ENCODE measurements at places on chromosomes 1 and 21. TPM values are rescaled to one million over a fixed set of nuclear protein-coding genes. Genes with fewer than 3 reads are reported as not detected.
A peak's percentile ranks its signal among the peaks of the same experiment; 100 is the strongest.

- H3K36me3 ChIP-seq, result no peaks in the 10 kb centered on the region
- no peak overlapping the region for H3K4me3 ChIP-seq
- DNase-seq, result no peak
- no peaks in the 10 kb centered on the region for H3K27me3 ChIP-seq
- no peaks in the 10 kb centered on the region for H3K4me1 ChIP-seq
- H3K27ac ChIP-seq, result no peak overlapping the region
These were observed 41.4 kb downstream of the RGS5 start for GRCh38 chr1:163161337-163161736.

Gene ITLN1
- not detected for total RNA-seq

Gene KLHDC8A
- 20.2 TPM for total RNA-seq

Gene FALEC
- total RNA-seq, result not detected

DNA sequence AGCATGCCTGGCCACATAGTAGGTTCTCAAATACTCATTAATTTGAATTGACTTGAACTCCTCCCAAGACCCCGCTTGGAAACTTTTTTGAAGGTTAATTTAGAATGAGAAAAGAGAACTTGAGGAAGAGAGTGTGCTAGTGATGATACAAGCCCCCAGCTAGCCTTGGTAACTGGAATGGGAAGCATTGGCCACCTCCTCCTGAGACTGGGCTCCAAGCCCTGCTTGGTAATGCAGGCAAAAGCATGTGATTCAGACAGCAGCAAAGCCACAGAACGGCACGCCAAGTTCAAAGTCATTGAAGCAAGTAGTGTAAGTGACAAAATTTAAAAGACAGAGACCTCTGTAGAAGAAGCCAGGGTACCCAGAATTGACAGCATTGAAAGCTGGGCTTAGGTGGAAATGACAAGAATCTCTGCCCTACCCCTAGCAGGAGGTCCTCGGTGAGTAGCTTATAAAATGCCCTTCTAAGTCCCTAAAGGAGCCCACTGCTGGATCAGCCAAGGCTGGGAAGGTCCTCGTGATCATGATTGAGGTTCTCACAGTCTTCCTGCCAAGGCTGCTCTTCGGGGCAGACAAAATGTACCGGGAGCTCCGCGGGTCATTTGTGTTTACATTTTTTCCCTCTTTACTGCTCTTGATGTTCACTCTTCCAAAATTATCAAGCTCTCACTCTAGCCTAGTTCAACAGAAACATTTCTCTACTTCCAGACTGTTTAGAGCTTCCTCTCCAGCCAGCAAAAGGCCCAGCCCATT is 99.4 kb downstream of the TSEN15 start:
- H3K36me3 ChIP-seq, result no peaks in the 10 kb centered on the region
- H3K27me3 ChIP-seq, result no peaks in the 10 kb centered on the region
- no peak for DNase-seq
- H3K27ac ChIP-seq, result no peak overlapping the region
- no peak overlapping the region for H3K4me3 ChIP-seq
- H3K4me1 ChIP-seq, result no peaks in the 10 kb centered on the region

DNA sequence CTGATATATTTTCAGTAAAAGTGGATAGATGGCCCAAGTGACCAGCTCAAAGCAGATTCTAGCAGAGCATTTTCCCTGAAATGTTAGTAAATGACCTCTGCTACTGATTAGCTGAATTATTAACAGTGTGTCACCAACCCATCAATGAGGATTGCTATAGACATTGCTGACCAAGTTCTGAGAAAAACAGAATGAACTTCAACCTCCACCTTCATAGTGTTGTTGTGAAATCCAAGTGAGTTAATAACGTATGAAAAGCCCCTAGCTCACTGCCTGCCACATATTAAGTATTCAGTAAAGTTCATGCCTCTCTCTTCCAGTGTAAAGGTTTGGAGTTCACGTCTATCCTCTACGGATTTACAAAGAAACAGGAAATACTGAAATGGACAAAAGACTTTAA is 15.8 kb downstream of the PLPP3 start:
- peak overlapping the region; percentile 20 for H3K4me3 ChIP-seq
- H3K36me3 ChIP-seq, result no peaks in the 10 kb centered on the region
- no peaks in the 10 kb centered on the region for H3K27me3 ChIP-seq
- peaks cover 62% of the 10 kb centered on the region for H3K4me1 ChIP-seq

DNA sequence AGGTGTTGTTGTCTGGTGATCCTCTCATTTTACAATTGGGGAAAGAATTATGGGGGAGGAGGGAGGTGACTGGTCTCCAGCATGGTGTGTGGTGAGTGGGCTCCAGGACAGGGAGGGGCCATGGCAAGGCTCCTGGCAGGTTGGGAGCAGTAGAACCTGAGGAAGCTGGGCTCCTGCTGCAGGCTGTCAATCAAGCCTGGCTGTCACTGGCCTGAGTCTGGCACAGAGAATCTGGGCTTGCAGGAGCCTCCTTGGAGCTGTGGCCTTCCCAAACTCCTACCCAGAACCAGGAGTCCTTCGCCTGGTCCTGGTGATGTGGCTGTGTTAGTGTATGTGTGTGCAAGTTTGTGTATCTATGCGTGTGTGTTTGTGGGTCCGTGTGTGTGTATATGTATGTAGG is 131.9 kb upstream of the CSF3R start:
- H3K4me1 ChIP-seq, result no peaks in the 10 kb centered on the region
- H3K27ac ChIP-seq, result no peak overlapping the region
- H3K27me3 ChIP-seq, result no peaks in the 10 kb centered on the region
- no peak for DNase-seq
